OCI-M1 (cell line): ENCODE measurements at places on chromosomes 1 and 21.
A peak's percentile ranks its signal among the peaks of the same experiment; 100 is the strongest.

DNA sequence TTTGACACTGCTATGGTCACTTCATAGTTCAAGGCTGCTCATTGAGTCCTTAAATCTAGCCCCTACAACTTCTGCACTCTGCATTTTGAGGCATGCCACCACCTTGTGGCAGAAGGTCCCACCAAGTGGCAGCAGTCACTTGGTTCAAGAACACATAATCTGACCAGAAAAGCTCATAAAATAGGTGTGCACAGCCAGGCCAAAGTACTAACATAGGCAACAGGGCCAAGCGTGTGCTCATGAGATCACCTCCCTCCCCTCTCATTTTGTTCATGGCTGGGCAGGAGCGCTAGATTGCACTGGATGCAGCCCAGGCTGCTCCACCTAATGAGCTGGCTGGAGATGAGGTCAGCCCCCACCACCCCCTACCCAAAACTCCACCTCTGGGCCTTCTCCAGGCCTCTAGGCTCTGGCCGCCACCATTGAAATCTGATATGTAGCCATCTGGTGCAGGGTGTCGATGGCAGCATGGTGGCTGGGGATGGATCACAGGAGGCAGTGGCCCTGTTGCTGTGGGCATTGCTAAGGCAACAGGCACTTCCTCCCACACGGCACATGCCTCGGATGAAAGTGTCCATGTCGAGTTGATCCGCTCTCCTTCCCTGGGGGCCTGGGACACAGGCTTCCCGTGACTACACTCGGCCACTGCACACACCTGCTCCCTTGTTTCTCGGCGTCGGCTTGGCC, 193.2 kb downstream of the TRABD2B start:
- no peak for DNase-seq

- DNase-seq: no peak
Measured at GRCh38 chr1:85396194-85396593, 68.8 kb downstream of the DDAH1 start.

- DNase-seq: no peak
Measured at GRCh38 chr1:46254668-46255067, 7.1 kb downstream of the RAD54L start.

- peak; percentile 4 for DNase-seq
Measured at GRCh38 chr1:48228156-48228555, 5.6 kb downstream of the SLC5A9 start.

DNA sequence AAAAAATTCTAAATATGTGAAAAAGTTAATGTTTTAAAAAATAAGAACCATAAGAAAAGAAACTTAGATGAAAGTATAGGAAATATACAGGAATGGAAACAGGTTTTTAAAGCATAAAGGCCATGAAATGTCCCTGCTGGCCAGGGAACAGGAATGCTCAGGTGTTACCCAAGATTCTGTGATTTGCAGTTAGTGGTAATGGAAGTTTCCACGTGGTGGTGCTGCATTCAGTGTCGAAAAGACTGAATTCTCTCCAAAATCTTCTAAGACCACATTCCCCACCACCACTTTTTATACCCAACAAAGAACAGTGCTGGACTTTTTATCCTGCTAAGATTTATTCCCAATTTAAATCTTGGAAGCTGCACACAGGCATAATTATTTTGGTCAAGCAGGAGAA, 126.2 kb downstream of the PRRX1 start:
- DNase-seq: no peak

DNA sequence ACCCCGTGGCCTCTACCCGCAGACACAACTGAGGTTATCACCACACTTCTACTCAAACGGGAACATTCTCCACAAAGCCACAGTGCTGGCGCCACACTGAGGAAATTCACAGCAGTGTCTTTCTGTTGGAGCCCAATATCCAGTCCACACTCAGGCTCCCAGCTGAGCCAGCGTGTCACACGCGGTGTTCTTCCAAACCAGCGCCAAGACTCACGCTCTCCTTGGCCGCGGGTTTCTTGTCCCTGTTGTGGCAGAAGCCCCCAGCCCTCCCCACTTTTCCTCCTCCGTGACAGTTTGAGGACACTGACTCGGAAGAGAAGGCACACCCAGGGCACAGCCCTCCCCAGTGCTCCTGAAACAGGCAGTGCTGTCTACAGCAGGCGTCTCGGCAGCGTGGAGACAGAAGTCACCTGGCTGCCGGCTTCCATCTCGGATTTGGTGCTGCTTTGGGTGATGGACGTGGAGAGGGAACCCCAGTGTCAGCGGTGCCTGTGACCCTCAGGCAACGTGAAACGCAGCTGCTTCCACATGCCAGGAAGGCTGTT, 35.4 kb upstream of the AGPAT3 start:
- DNase-seq: peak; percentile 76

GRCh38 chr1:183033205-183033604, 10.0 kb downstream of the LAMC1 start:
- DNase-seq: no peak

DNA sequence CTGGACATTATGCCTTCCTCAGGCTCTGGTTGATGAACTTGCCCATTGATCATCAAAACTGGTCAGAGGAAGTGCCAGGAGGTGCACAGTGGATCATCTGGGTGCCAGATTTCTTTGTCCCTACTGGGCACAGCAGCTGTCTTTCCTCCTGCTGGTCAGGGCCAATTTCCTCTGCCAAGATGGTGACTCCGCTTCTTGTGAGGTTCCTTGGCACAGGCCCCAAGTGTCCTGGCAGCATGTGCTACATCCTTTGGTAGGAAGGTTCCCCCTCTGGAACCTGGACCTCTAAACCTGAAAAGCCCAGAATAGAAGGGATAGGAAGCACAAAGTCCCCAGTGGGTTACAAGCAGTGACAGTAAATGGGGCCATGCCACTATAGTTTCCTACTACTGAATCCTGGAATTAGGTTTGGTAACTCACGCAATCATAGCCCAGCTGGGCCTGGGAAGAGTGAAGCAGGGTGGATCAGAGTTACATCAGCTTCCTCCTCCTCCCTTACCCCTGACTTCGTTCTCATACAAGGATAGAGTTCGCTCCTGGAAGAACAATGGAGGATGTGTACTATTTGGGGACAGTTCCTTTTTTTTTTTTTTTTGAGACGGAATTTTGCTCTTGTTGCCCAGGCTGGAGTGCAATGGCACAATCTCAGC, 147.1 kb downstream of the CNIH3 start:
- DNase-seq: no peak

DNA sequence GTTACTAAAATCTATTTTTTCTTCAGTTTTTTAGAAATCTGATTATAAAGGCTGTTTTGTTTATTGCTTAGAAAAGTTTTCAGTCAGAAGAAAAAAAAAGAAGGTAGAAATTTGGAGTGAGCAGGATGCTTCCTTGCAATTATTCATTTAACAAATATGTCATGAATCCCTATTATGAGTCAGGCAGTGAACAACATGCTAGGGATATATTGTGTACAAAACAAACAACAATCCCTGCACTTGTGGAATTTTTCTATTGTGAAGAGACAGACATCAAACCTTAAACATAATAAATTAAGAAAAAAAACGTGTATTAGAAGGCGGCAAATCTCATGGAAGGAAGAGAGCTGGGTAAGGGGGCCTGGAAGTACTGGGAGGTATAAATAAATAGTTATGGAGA, 664.1 kb upstream of the CAMK1G start:
- DNase-seq: no peak

GRCh38 chr1:232454227-232454886, 175.6 kb downstream of the SIPA1L2 start:
- no peak for DNase-seq

DNA sequence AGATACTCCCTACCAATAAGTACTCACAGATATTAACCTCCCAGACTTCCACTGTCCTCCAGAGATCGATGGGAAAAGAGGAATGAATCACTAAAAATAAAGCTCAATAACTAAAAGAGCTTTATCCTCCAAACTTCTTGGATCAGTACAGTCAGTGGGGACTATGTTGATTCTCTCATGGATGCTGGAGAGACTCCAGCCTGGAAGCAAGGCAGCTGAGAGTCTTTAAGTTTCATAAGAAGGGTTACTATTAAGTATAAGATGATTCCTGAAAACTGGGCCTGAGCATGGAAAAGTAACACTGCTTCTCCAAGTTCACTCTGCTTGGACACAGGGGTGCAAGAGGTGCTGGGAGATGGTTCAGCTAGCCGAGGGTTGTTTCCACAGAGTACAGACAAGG, 6.2 kb upstream of the DDR2 start:
- DNase-seq: no peak

- no peak for DNase-seq
Measured at GRCh38 chr21:42703965-42704364, 50.5 kb downstream of the PDE9A start.

GRCh38 chr1:233172201-233172600, 123.3 kb downstream of the PCNX2 start:
- DNase-seq: peak; percentile 77

DNA sequence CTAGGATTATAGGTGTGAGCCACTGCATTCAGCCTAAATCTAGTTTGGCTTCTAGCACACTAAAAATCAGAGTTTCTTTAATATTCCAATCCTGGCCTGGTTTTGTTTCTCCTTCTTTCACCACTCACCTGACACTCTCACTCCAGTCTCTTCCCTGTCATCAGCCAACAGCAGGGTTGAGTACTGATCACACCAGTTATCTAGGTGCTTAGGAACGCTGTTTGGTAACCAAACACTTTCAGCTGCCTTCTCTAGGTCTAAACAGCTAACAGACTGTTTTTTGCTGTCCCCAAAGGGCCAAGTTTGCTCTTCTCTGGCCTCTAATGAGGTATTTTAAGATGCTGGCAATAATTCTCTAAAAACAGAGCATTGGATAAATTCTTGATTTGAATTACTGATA, 17.7 kb upstream of the FRRS1 start:
- peak; percentile 34 for DNase-seq

DNA sequence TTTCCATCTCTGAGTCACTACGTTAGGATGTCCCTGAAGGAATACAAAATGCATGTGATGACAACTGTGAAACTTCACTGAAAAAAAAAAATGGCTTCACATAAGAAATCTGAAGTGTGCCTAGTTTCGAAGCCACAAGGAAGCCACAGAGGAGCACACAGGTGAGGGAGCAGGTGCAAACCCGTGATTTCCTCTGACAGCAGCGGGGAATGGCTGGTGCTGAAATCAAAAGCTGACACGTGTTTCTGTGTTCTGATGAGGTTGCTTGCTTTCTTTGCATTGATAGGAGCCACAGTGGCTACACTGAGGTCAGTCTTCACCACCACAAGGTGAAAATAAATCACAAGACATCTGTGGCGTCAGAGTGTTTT, 105.7 kb upstream of the TLR5 start:
- no peak for DNase-seq

- DNase-seq: peak; percentile 51
Measured at GRCh38 chr1:92968138-92969032, 7.1 kb upstream of the DIPK1A start.

GRCh38 chr1:102853136-102853535, 255.2 kb downstream of the COL11A1 start:
- DNase-seq: no peak

GRCh38 chr1:39105061-39105840, 79.1 kb downstream of the NDUFS5 start:
- no peak for DNase-seq

DNA sequence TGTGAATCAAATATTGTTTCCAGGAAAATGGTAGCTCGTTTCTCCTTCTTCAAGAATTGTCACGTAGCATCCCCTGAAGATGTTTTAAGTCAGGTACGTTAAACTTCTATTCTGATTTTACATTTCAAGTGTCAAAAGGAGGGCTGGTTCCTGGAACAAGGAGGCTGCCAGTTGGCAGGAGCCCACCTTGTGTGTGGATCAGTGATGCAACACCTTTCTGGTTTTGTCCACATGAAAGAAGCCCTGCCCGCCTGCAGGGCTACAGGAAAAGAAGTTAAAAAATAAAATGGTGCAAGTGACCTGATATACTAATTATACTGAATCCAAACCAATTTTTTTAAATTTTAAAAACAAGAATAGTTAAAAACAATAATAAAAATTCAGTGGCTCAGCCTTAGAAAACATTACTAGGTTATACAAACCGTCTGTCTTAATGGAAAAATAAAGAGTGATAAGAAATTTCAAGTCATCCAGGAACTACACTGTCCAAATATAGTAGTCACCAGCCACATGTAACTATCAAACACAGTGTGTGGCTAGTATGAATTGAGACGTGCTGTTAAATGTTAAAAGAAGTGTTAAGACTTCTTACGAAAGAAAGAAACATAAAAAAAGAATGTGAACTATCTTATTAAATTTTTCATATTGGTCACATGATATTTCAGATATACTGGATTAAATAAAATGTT, 123.1 kb downstream of the APP start:
- peak; percentile 45 for DNase-seq

- DNase-seq: no peak
Measured at GRCh38 chr1:44631333-44631646, 43.0 kb downstream of the TMEM53 start.

- no peak for DNase-seq
Measured at GRCh38 chr1:184558691-184559090, 171.9 kb downstream of the C1orf21 start.

GRCh38 chr21:42680058-42680330, 26.6 kb downstream of the PDE9A start:
- DNase-seq: no peak

- no peak for DNase-seq
Measured at GRCh38 chr1:91334856-91335255, 69.8 kb downstream of the HFM1 start.

GRCh38 chr21:40717028-40717427, 129.9 kb downstream of the DSCAM start:
- DNase-seq: no peak

- DNase-seq: no peak
Measured at GRCh38 chr1:63784083-63784482, 10.3 kb downstream of the ROR1 start.

DNA sequence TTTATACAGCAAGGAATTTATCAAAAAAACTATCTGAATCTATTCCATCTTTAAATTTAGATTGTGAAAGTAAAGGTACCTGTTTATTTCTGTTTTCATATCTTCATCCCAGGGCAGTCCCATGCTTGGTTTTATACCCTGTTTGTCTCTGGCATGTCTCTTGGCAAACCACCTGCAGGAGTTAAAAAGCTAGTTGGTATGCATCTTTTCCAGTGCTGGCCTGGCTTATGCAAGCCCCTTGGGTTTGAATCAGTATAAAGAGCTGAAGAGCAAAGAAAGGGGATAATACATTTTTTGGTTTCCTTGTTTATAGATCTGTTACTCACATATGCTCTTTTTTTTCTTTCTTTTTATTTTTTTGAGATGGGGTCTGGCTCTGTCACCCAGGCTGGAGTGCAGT, 37.8 kb downstream of the LRRC8C start:
- no peak for DNase-seq

DNA sequence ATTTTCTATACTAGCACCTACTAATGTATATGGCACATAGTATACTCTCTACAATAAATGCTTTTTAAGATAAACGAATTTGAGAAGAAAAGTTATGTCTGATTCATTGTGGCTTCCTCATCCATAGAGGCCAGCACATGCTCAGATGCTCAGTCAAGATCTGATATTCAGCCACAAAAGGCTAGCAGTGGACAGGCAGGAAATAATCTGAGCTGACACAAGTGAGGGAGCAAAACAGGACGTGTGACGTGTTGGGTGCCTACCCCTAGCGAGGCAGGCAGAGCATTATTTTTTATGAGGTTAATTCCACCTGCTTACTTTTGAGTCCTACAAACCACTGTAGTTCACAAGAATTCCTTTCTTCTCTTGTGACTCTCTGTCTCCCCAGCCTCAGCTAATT, 550.9 kb downstream of the SMYD3 start:
- DNase-seq: peak; percentile 88

GRCh38 chr1:7656557-7657215, 114.4 kb upstream of the VAMP3 start:
- no peak for DNase-seq

GRCh38 chr1:66696771-66697170, 55.5 kb upstream of the DYNLT5 start:
- DNase-seq: no peak
